ENCODE measurements at places on chromosomes 11 and 22.

DNA sequence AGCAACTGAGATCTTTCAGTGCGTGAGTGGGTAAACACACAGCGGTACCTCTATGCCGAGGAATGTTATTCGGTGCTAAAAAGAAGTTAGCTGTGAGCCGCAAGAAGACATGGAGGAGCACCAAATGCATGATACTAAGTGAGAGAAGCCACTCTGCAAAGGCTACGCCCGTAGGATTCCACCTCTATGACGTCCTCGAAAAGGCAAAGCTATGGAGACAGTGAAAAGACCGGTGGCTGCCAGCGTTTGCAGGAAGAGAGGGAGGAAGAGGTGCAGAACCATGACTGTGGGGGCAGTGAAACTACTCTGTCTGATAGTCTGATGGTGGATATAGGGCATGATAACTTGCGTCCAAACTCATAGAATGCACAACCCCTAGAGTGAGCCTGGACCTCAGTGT lies 28.7 kb downstream of the IGF2 start:
- no peak for DNase-seq

- DNase-seq, result no peak
Observed at GRCh38 chr11:11788063-11788710, 53.6 kb upstream of the USP47 start.

GRCh38 chr11:17719938-17720795 lies 796 bp downstream of the MYOD1 start:
- no peak for DNase-seq

- peak; percentile 81 for DNase-seq
Observed at GRCh38 chr11:123580557-123581275, 73.7 kb downstream of the SCN3B start.

DNA sequence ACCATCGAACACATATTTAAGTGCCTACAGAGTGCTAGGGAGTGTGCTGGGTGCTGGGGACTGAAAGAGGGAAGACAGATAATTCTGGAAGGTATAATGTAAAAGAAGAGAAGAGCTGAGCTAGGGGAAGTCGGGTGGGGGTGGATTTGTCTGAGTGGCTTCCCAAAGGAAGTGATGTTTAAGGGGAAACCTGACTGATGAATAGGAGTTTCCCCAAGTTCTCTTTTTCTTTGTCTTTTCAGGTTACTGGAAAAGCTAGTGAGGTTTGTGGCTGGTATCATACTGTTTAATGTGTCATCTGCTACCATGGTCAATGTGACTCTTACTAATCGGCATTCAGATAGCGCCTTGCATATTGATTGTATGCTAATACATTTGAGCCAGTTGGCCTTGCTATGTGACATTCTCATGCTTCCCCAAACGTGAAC lies 151.6 kb upstream of the MTMR2 start:
- no peak for DNase-seq

DNA sequence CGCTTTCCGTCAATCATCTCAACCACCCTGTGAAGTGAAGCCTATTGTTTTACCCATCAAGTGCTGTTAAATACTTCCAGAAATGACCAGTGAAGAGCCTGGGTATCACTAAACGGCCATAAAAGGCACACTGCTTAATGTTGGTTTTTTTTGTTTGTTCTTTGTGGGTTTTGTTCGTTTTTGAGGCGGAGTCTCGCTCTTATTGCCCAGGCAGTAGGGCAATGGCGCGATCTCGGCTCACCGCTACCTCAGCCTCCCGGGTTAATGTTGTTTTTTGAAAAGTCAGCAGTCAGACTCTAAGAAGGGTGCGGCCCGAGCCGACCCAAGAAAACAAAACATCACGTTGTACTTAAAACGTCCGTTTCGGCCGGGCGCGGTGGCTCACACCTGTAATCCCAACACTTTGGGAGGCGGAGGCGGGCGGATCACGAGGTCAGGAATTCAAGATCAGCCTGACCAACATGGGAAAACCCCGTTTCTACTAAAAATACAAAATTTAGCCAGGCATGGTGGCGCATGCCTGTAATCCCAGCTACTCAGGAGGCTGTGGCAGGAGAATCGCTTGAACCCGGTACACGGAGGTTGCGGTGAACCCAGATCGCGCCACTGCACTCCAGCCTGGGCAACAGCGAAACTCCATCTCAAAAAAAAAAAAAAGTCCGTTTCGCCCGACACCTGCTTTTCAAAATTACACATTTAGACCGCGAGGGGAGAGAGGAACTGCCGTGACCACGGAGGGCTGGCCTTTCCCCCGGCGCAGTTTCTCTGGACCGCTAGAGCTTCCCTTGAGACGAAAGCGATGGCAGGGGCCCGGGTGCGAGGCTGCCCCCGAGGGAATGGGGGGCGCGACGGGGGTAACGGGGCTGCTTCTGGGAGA lies 714 bp downstream of the CD59 start:
- no peak for DNase-seq

GRCh38 chr22:30358541-30358940 lies 1.7 kb downstream of the CCDC157 start:
- DNase-seq, result no peak

DNA sequence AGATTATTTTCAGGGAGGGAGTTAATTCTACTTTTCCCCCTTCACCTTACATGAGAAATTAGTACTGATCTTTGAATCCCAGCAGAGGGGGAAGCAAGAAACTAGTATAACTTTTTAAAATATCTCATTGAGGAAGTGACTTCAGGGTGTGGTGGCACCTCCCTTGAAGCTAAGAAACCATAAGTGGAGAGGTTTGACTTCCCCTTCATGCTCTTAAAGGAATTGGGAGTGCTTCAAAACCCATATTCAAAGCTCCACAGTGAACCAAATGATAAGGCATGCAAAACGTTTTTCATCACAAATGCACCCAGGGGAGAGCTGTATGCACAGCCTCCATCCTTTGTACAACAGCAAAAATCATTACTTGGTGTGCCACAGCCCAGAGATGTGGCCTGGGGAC lies 540 bp downstream of the MS4A14 start:
- no peak for DNase-seq

GRCh38 chr11:22449441-22449840 lies 111.3 kb downstream of the SLC17A6 start:
- no peak for DNase-seq

GRCh38 chr22:20444325-20444724 lies 6.7 kb upstream of the SCARF2 start:
- no peak for DNase-seq

DNA sequence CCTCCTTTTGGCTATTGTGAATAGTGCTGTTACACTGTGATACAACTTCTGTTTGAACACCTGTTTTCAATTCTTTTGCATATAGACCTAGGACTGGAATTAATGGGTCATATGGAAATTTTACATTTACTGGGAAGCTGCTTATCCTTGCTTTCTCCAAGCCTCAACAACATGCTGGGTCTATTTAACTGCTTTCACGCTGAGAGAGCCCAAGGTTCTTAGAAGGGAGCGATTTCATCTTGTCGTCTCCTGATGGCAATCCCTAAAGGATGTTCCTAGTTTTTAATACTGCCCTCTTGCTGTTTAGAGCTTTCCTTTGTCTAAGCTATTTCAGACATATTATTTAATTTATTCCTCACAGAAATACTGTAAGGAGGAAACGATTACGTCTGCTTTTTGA lies 15.5 kb downstream of the IRAG1 start:
- no peak for DNase-seq

GRCh38 chr22:27135031-27135981 lies 477.9 kb downstream of the MIAT start:
- DNase-seq, result no peak

GRCh38 chr22:32991353-32992101 lies 66.7 kb downstream of the SYN3 start:
- no peak for DNase-seq

DNA sequence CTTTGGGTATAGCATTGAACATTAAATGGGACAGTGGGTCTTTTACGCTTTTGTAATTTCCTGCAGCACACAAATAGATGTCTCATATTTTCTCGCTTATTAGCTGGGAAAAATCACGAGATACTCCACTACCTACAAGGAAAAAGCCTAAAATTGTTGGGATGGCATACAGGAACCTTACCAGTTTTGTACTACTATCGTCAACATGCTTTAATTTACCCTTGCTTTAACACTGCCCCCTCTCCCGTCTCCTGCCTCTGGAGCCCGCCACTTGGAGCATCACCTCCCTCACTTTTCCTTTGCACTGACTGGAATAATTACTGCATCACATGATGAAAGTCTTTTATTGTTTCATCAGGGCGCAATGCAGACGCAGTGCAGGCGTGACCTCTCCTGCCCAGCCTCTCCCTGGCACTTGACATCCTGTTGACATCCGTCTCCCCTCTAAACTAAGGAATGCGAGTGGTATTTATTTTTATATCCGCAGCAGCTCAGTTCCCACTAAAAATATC lies 1.0 kb upstream of the FNBP4 start:
- DNase-seq, result peak; percentile 85

DNA sequence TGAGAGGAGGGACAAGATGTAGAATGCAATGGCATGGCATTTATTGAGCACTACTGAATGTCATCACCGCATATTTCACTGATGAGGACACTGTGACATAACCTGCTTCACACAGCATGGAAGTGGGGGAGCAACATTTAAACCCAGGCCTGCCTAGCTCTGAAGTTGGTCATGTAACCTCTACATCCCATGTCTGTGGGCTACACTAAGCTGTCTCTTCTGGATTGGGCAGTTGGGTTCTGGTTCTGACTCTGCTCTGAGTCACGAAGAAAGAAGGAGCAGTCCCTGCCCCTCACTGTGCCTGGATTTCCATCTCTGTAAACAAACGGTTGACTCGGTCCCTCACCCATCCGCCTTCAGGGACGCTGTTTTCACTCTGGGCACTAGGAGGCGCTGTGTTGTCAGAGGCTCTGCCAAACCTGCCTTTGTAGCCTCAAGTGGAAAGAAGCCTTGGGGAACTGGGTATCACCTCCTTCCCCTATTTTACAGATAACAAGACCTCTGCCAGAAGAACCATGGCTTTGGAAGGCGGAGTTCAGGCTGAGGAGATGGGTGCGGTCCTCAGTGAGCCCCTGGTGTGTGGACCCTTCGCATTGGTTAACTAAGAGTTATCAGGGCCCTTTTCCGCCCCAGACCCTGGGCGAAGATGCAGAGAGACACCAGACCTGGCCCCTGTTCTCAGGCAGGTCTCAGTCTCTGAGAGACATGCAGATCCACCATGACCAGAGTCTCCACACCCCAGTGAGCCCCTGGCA lies 12.7 kb upstream of the ARHGEF17 start:
- DNase-seq, result peak; percentile 40

DNA sequence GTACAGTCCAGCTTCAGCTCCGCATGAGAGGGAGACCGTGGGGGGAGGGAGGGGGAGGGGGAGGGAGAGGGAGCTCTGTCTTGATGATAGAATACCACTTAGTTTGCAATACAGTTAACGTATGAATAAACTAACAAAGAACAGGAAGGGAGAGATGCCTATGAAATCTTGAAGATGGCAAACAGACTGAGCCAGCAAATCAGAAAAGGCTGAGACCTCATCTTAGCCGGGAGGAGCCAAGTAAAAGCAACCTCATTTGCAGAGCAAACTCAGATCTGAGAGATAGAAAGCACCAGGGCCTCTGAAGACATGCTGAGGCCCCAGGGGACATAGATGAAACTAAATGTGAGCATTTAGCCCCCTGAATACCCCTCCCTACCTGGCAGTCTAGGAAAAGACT lies 23.0 kb downstream of the APLP2 start:
- no peak for DNase-seq

DNA sequence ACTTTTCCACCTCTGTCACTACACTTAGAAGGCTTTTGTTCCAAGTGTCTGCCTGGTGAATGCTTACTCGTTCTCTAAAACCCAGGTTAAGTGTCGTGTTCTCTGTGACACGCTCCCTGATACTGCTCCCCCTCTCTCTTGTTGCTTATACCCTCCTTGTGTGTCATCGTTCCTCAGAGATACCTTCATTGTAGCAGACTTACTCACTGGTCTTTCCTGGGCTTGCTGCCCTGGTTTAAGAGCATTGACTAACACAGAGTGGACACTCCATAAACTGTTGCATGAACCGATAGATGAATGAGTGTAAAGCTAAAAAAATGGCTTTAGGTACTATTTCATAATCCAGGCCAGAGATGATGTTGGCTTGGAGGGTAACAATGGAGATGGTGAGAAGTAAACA lies 171.3 kb downstream of the GRIK4 start:
- no peak for DNase-seq

- peak; percentile 65 for DNase-seq
Observed at GRCh38 chr22:49724030-49724892, 103.4 kb downstream of the BRD1 start.

DNA sequence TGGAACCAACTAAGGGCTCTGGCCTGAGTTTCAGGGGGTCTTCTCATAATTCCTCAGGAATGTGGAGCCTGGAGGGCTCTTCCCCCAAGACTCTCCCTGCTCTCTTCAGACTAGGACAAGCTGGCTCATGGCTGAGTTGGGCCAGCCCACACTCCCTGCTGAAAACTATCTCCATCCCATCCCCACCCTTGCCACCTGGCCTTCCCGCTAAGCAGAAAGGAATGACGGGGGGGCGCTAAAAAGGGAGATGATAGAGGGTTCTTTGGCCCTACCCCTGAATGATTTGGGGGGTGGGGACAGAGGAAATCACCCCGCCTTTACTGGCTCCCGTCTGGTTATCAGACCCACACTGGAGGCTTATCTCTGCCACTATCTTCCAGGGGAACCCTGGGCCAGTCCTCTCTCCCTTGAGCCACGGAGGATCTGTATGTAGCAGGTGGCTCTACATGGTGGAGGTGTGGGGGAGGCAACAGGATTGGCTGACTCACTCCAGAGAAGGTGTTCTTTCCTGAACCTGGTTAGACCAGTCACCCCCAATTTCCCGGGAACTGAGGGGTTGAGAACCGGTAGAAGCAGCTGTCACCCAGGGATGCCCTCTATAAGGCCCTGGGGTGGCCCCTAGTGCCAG lies 5.7 kb downstream of the SMTN start:
- no peak for DNase-seq

DNA sequence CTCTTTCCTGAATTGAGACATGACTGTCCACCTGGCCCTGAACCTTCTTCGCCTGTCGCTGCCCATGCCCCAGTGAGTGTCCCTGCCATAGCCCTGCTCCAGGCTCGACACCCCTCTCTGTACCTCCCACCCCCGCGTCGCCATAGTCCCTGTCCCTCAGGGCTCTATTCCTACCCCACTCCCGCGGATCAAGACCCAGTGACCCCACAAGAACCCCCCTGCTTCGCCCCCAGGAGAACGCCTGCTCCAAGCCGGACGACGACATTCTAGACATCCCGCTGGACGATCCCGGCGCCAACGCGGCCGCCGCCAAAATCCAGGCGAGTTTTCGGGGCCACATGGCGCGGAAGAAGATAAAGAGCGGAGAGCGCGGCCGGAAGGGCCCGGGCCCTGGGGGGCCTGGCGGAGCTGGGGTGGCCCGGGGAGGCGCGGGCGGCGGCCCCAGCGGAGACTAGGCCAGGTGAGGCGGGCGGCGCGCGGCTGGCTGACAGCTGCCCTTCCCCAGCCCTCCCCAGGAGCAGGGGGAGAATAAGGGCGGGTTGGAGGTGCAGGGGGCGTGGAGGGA lies 5.6 kb downstream of the NRGN start:
- DNase-seq, result no peak

DNA sequence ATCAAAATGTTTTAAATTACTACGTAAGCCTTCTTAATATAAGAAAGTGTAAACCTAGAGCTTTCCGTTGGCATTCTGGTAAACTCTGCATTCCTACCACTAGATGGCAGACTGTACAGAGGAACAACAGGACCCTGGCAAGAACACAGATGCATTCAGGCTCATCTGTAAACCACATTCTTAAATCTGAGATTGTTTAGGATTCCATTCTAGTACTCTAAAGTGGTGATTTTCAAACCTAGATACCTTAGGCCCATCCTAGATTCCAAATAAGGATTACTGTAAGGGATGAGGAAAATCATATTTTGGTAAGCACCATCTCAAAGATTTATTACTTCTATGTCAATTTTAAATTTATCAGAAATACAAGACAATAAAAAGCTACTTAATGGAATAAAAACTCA lies 26.9 kb downstream of the PICALM start:
- DNase-seq, result peak; percentile 69
